G401 (cell line): ENCODE measurements at places on chromosomes 2 and 18.

DNA sequence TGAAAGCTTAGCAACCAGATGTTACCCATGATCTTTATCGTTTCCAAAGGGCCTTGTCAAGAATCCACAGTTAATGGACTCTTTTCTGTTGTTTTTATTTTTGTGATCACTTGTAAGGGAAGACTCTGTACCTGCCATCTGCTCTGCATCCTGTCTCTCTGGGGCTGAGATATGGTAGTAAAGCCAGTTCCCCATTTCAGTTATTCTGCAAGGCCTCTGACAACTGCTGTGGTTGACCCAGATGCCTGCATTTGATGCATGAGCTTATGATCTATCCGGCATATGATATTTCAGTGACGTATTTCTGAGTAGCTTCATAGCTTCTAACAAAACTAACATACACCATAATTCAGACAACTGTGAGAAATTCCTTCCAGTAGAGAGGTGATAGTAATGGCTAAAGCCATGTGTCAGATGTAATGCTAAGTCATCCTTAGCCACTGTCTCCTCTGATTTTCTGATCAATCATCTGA is 105.1 kb downstream of the TPO start:
- DNase-seq: peak; percentile 4

- no peak for DNase-seq
Observed at GRCh38 chr2:41847744-41848441, 199.9 kb upstream of the PKDCC start.

DNA sequence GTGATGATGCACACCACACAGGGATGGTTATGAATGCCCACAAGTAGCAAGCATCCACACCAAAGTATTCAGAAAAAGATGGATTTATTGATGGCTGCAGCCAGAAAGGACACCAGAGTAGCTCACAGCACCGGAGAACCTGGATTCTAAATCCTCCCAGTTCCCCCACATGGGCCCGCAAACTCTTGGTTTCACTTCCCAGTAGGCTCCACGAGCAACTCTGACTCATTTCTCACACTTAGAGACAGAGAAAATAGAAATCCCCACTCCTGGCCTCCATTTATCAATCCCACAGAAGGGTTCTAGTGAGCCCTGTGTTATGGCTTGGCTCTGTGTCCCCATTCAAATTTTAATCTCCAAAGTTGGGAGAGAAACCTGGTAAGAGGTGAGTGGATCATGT is 426.7 kb upstream of the MYT1L start:
- no peak for DNase-seq

DNA sequence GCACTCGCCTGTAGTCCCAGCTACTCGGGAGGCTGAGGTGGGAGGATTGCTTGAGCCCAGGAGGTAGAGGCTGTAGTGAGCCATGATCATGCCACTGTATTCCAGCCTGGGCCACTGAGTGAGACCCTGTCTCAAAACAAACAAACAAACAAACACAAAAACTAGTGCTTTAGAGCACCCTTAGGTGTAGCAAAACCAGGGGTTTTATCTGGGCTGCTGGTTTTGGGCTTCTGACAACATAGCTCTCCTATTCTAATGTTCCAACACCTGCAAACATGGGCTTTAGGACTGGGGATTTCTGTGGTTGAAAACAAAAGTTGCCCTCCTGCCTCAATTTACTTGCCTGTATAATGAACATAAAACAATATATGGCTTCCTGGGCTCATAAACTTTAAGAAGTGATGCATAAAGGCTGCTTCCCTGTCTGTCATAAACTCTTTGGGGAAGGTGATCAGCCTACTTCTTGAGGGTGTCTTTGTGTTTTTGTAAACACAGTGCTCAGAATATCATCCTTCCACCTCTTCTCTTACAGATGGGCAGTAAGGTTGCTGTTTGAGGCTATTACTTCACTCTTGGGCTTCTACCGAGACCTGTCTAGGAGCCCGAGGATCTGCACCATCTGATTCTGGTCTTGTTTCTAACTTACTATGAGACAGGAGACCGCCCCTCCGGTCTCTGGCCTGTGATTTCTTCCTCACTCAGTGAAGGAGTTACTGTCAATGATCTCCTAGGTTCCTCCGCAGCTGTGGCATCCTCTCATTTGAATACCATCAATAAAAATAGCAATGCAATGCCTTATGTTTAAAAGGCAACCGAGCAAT is 246.5 kb downstream of the MYCN start:
- DNase-seq: no peak

GRCh38 chr18:23131693-23132319 is 3.5 kb upstream of the CABLES1 start:
- peak; percentile 84 for DNase-seq

DNA sequence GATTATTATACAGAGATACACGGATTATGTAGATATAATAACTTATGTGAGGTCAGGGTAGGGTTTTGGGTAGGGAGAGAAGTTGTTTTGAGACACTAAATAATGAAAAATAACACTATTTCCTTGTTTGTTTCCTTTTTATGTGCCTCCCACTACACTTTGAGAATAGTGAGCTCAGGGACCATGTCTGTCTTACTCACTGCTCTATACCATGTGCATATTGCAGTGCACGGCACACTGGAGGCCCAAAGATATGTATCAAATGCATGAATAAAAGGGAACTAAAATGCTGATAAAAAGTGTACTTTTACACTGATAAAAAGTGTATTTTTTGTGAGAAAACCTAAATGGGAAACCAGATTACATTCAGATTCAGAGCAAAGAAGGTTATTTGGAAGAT is 151.4 kb upstream of the NABP1 start:
- no peak for DNase-seq

GRCh38 chr2:86821306-86821705 is 30.6 kb upstream of the CD8A start:
- no peak for DNase-seq

DNA sequence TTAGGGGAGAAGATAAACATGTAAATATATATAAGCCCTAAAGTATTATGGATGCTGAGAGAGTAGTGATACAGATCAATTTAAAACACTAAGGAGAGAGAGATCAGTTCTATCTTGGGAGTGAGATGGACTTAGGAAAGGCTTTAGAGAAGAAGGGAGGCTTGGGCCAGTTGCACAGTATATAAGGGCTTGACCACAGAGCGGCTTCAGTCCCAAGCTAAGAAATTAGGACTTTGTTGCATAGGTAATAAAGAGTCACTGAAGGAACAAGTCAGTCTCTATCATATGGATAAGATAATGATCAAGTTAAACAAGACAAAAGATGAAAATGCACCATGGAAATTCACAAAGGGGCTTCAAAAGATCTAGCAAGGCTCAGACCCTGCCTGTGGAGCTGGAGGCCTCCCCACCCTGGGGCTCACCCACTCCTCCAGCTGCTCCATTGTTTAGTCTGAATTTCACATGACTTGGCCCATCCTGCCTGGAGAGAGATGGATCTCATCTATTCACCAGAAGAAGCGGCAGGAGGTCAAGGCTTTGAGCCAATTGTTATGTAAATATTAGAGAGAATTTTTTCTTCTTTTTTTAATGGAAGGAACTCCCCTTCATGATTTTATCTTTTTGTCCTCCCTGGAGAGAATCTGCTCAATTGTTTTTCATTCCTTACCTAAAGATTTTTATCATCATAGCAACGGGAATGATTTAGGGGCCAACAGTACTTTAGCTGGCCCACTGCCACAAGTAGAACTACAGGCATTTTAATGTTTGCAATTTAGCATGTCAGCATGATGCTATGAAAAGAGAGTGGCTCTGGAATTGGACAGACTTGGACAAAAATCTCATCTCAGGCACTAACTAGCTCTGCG is 44.0 kb downstream of the GYPC start:
- DNase-seq: no peak

DNA sequence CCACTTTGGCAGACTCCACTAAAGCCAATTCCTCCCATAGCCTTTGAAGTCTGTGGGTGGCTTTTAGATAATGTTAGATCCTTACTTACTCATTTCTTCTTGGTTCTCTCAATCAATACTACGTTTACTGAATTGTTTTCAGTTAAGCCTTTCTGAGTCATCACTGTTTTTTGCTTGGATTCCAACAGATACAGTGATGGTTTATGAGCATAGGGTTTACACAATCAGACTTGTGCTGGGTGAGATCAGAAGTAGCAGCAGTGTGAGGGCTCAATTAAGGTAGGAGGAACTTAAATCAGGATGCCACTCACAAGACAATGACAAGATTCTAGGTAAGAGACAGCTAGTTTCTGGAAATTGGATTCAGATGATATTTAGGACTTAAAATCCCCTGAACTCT is 297.7 kb upstream of the DOK6 start:
- DNase-seq: no peak

- DNase-seq: no peak
Observed at GRCh38 chr2:200486529-200486928, 23.3 kb downstream of the KCTD18 start.

GRCh38 chr2:223954401-223954800 is 2.9 kb upstream of the MRPL44 start:
- no peak for DNase-seq

DNA sequence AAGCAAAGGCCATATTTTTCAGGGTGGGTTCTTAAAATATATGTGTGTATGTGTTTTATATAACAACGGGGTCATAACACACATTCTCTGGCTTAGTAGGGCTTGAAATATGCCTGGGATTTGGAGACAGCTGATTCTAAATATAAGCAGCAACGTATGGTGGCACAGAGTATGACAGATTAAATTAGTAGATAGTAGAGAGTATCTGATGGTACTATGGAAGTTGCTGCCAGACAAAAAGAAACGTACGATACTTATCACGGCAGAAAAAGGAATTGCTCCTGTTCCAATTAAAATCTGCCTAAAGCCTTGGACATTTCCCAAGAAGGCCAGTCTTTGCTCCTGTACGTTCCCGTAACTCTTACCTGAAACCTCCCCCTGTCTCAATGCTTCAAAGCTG is 607.9 kb upstream of the ID2 start:
- DNase-seq: no peak

- no peak for DNase-seq
Observed at GRCh38 chr18:59395226-59396175, 36.4 kb upstream of the LMAN1 start.

- DNase-seq: no peak
Observed at GRCh38 chr18:51656249-51656648, 458.8 kb upstream of the MEX3C start.

DNA sequence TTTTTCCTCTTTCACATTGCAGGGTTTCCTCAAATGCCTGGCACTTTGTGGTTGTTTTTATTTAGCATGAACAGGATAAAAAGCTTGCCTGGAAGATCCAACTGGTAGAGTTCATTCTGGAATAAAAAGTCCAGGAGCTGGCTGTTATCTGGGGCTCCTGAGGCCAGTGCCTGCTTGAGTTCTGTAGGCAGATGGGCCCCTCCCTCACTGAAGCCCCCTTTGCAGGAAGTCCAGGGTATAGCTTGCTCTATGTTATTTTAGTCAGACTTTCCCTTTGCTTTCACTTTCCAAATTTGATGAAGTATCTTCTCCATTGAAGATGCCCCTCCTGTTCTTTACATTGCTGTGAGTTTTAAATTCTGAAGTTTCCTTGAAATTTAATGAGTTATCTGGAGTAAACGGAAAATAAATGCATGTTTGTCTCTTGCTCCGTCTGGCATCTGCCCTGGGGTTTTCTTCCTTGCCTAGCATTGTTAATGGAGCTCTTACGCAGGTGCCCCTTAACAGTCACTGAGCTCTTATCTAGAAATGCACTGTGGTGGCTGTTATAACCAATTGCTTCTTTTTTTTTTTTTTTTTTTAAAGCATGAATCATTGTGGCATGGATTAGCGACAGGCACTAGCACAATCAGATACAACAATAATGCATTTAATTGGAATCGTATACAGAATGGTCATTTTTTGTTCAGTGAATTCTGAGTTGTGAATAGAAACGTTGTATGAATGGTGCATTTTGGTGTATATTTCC is 27.0 kb upstream of the LPIN1 start:
- no peak for DNase-seq

DNA sequence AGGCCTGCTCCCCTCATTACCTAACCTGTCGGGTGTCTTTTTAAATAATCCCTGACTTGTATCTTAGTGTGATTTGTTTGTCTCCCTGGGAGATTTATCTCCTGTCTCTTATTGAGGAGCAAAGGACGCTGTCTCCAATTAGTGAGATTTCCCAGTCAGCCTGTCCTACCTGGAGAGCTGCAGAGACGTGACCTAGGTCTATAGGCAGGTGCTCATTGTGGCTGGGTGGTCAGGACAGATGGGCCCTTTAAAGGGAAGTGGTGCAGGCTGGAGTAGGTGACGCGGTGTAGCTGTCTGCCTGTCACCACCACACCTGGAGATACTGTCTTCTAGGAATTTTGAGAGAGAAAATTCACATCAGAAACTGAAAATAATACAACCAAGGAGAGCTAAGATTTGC is 28.0 kb downstream of the PLB1 start:
- DNase-seq: no peak

GRCh38 chr2:127651971-127652550 is 6.1 kb downstream of the GPR17 start:
- no peak for DNase-seq

DNA sequence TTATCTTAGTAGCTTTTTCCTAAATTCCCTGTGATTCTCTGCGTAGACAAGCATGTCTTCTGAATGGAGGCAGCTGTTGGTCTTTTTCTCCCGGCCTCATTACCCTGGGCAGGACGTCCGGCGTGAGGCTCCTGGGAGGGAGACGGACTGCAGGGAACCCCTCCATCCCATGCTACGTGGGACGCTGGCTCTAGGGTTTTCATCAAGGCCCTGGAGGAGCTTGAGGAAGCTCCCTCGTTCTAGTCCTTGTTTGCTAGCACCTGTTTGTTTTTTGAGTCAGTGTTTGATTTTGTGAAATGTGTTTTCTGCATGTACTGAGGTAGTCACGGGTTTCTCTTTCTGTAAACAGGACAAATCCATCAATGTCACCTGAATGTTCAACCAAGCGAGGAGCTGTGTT is 99.3 kb upstream of the TMEM18 start:
- no peak for DNase-seq

DNA sequence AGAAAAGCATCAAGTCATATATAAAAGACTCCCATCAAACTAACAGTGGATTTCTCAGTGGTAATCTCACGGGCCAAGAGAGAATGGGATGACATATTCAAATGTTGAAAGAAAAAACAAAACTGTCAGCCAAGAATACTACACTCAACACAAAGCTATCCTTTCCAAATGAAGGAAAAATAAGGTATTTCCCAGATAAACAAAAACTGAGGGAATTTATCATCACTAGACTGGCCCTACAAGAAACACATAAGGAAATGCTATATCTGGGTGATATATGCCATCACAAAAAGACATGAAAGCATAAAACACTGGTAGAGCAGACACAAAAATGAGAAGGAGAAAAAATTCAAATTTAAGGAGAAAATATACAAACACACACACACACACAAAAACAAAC is 118.6 kb downstream of the ACVR1 start:
- no peak for DNase-seq

DNA sequence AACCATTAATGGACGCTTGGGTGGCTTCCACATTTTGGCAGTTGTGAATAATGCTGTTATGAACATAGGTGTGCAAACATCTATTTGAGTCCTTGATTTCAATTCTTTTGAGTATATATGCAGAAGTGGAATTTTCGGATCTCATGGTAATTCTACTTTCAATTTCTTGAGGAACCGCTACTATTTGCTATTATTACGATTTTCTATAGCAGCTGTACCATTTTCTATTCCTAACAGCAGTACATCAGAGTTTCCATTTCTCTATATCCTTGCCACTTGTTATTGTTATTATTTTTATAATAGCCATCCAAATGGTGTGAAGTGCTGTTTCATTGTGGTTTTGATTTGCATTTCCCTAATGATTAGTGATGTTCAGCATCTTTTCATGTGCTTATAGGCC is 69.5 kb downstream of the KIF5C start:
- no peak for DNase-seq

GRCh38 chr18:57060814-57061213 is 86.1 kb upstream of the BOD1L2 start:
- DNase-seq: no peak
